ENCODE measurements at places on chromosomes 6 and 20. TPM values are rescaled to one million over a fixed set of nuclear protein-coding genes. Genes with fewer than 3 reads are reported as not detected.
A peak's percentile ranks its signal among the peaks of the same experiment; 100 is the strongest.

The C20orf144 gene
- 0.43 TPM for polyA plus RNA-seq

The SGK2 gene
- polyA plus RNA-seq, result 38.4 TPM

The CLDN20 gene
- 3.5 TPM for polyA plus RNA-seq

The KCNK16 gene
- polyA plus RNA-seq, result not detected

The FRMD1 gene
- 16.9 TPM for polyA plus RNA-seq

The ATXN1 gene
- 20.5 TPM for polyA plus RNA-seq

GRCh38 chr6:82589509-82590206 is 226.0 kb downstream of the TPBG start:
- DNase-seq, result no peak

DNA sequence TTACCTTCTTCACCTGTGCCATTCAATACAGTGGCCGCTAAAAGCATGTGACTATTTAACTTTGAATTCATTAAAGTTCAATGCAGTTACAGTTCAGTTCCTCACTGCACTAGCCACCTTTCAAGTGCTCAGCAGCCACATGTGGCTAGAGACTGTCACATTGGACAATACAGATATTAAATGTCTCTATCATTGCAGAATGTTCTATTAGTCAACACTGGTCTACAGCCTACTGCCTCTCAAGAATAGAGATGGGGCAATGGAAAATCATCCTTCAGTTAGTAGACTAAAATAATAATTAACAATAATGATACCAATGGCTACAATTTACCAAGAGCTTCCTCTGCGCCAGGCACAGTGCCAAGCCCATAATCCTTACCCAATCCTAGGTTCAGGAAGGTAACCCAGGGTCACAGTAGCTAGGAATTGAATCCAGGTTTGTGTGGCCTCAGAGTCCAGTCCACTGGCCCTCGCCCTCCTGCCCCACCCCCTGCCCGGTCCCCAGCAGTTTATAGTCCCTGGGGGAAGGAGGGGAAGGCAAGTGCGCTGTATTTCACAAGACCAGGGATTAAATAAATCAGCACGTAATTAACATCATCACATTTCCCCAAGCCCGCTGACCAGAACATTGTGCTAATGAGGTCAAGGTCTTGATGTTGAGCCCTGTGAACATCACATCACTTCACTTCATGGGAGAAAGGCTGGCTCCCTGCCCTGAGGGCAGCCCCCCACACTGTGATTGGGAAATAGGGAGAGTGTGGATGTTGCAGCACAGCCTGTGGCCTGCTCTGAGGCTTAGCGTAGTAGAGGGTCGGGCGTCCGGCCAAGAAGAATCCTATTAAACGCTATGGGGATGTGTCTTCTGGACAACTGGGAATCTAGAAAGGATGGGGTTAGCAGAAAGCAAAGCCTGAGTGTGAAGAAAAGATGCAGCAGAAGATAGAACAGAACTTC is 147.2 kb downstream of the VEGFA start:
- no peak for DNase-seq

DNA sequence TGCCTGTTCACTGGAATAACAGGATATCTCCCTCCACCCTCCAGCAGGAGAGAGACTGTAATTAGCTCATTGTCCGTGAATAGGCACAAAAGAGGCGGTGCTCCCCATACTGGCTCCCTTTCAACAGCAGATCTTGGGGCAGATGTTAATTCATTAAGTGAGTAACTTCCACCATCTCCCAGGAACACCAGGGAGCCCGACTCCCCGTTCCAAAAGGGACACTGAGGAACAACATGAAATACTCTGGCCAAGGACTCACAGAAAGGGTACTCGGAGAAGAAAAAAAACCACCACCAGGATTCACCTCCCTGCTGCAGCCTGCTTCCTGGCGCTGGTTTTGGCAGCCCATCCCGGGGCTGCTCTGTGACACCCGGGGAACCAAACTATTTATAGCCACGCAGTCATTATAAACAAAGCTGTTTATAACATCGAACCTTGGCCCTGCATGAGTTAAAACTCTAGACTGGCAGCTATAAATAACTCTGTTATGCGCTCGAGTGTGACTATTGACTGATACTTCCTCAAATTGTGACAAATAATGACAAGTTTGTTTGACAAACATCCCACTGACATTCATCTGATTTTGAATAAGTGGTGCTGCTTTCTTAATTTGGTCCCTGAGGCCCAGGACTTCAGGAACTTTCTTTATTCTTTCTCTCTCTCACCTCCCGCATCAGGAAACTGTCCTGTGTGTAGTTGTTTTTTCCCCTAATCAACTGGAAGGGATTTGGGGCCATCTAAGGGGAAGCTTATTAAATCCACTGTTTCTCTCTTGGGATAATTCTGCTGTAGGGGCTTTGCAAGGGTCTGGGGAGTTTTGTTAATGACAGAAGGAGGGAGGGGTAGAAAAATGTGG is 521.6 kb downstream of the CD83 start:
- no peak for DNase-seq

DNA sequence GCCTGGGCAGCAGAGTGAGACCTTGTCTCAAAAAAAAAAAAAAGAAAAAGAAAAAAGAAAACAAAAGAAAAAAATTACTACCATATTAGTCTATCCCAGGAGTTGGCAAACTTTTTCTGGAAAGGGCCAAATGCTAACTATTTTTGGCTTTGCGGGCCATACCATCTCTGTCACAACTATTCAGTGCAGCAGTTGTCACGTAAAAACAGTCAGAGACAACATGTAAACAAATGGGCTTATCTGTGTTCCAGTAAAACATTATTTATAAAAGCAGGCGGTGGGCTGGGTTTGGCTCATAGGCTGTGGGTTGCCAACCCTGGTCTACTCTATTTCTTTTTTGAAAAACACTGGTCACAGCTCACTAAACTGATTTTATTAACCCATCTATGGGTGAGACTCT is 53.4 kb downstream of the EYA2 start:
- no peak for DNase-seq

DNA sequence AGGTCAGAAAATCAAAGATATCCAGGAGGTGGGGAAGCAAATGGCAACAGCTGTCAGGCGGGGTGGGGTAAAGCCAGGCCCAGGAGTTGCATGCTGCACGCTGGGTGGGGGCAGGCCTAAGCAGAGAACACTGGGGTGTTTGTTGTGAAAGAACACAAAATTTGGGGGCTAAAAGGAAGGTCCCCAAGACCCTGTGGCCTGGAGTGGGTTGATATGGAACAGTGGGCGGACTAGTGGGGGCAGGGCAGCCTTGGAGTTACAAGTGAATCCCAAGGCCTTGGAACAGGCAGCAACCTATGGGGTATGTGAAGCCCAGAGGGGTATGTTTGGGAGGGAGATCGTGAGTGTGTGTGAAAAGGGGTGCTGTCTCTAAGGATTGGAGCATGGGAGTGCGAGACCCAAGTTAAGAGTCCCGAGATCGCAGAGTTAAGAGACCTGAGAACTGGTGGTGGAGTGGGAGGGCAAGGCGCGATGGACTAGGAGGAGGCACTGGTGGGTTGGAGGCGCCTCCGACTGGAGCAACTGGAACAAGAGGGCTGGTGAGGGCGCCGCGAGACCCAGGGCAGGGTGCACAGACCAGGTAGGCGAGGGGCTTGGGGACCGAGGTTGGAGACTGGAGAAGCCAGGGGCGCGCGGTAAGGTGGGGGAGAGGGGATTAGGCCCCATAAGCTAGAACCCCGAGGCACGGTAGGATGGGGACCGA is 658 bp downstream of the CUL7 start:
- no peak for DNase-seq

GRCh38 chr6:30614044-30614842 is 2.8 kb downstream of the PPP1R10 start:
- no peak for DNase-seq

GRCh38 chr20:7798176-7798575 is 142.1 kb downstream of the HAO1 start:
- no peak for DNase-seq

- no peak for DNase-seq
These were observed 5.6 kb downstream of the PSMG4 start for GRCh38 chr6:3264356-3264755.

DNA sequence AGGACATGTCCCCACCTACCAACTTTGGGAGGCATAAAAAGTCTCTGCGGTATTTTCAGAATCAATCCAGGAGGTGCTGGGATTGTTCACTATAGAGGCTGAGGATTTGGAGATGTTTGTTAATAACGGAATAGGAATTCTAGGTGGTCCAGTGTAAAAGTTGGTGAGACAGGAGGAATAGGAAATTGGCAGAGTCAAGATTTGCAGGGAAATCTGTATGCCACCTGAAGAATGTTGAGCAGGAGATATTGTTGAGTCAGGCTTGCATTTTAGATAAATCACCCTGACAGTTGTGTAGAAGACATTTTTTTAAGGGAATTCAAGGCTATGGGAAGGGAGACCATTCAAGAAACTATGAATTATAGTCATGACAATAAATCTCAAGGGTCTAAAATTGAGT is 124.8 kb downstream of the COL12A1 start:
- DNase-seq, result no peak

- DNase-seq, result peak; percentile 61
These were observed at the start of gene SERPINB6 for GRCh38 chr6:2971420-2972218. Gene SERPINB6, minus strand, starts transcription at chr6:2971567. Its CDS starts 12,235 bp downstream, at chr6:2959332.

GRCh38 chr6:95083506-95083905 is 493.8 kb upstream of the MANEA start:
- DNase-seq, result no peak

GRCh38 chr6:494394-494793 is 102.8 kb downstream of the IRF4 start:
- DNase-seq, result no peak

DNA sequence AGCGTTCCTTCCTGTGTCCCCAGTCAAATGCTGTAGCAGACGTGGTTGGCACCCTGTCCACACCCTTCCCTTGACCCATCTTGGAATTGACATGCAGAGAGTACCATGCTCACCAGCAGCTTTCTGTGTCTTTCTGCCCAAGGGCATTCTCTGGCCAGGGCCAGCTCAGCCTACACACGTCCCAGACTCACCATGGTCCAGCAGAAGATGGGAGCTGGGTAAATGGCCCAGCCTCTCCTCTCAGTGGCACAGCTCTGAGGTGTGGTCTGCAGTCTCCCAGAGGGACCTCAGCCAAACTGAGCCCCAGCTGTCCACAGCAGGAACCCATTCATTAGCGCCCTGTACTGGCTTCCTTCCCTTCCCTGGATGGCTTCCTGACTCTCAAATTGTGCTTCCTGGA is 31.1 kb upstream of the BLCAP start:
- DNase-seq, result no peak

GRCh38 chr6:10323018-10323417 is 91.9 kb downstream of the TFAP2A start:
- no peak for DNase-seq

DNA sequence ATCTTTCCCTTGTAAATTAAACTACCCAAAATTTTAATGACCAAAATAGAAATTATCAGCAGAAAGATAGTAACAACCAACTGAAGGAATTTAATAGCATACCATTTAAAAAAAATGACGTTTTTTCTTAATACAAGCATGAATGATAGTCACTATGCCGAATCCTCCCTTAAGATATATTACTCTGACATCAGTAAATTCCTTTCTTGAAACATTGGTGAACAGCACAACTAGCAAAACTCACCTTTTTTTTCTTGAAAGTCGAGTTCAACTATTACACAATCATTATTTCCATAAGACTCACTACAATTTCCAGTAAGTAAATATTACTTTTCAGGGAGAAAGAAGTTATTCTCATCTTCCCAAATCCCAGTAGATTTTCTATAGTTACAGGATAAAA is 433.2 kb downstream of the GRIK2 start:
- no peak for DNase-seq

DNA sequence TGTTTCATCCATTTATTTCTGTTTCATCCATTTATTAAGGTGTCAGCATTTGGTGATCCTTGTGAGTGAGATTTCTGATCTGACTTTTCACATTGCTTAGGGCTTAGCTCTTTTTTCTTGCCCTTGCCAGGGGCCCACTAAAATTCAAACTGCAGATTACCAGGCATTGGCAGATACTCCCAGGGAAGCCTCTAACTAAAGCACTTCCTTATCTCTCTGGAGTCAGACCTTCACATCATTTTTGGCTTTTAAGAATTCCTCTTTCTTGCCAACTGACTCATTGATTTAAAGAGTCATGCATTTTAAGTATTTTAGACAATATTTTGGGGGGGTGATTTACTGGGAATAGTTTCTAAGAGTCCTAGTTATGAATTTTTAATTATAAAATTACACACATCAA is 2.6 kb upstream of the WFDC8 start:
- no peak for DNase-seq

Measured in renal pelvis (tissue), 12 donors.